ENCODE measurements at places on chromosomes 1 and 21.
A peak's percentile ranks its signal among the peaks of the same experiment; 100 is the strongest.

- DNase-seq, result peak; percentile 99
Observed at GRCh38 chr1:178238722-178239510, 145.0 kb downstream of the RASAL2 start.

- DNase-seq, result peak; percentile 64
Observed at GRCh38 chr1:151867765-151868411, 14.4 kb upstream of the THEM5 start.

- DNase-seq, result no peak
Observed at GRCh38 chr21:44426663-44427191, 28.6 kb upstream of the LRRC3 start.

DNA sequence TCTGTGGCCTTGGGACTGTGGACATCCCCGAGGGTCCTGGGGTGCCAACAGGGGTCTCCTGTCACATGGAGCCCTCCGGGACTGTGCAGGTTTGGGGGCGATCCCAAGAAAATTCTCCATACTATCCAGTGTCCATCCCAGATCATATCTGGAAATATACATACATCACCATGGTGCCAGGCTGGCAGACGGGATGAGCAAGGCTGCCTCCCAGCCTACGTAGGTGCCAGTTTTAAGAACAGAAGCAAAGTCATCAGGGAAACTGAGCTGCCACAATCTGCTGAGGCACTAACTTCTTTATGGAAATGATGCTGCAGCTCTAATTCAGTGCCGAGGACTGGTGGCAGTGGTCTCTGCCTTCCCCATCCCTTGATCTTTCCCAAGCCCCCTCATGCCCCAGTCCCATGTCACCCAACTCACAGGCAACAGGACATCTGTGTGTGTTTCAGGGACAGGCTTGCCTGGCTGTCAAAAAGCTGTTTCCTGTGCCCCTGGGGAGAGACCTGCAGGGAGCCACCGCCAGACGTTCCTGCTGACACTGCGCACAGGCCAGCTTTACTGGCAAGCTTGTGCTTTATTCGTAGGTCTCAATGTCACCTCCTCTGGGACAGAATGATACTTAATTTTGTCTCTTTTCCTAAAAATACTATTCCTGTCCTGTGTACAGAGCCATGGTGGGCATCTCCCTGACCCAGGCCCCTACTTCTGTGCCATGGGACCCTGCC, 15.5 kb downstream of the TEX35 start:
- DNase-seq, result no peak

- DNase-seq, result no peak
Observed at GRCh38 chr1:48750109-48750508, 26.6 kb downstream of the BEND5 start.

DNA sequence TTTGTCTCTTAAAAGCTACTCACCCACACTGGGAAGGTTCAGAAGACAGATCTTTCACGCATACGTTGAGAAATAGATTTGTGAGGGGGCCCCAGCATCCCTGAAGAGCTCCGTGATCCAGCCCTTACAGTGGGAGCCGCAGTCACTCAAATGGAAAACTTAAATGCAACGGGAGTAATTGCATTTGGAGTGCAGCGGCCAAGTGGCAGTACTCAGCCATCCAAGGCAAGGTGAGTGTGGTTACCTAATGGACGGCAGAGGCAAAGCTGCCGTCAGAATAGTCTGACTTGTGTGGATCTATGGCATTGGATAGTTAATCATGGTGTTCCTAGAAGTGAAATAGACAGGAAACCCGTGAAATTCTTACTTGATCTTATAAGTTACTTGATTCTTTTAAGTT, 5.1 kb downstream of the SPSB1 start:
- no peak for DNase-seq
